Activated CD4-positive, alpha-beta T cell treated with anti-CD3 and anti-CD28 coated beads, Interleukin-2, amount 50 U/mL, for 4 hours (primary cell): ENCODE measurements at places on chromosomes 6 and 20.
A peak's percentile ranks its signal among the peaks of the same experiment; 100 is the strongest.

- DNase-seq, result no peak
Observed at GRCh38 chr6:129672881-129673631, 36.9 kb downstream of the ARHGAP18 start.

GRCh38 chr20:49291200-49291599 lies 13.3 kb upstream of the ZNFX1 start:
- DNase-seq, result no peak

- DNase-seq, result no peak
Observed at GRCh38 chr6:35025232-35026188, 115.6 kb downstream of the TCP11 start.

DNA sequence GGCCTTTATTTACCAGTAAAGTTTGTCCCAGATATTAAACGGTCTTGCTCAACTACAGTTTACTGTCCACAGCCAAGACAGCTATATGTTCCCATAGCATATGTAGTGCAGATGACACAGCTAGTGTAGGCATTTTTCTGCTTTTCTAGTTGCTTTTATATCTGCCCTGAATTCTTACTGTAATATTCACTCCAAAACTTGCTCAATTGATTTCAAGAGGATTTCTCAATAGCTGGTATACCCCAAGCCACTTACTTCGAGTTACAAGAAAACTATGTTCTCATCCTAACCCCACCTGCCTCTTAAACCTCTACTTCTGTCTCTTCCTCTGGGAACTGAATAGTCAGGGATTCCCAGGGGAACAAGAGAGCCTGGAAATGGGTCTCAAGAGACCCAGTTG lies 18.9 kb upstream of the ROS1 start:
- no peak for DNase-seq

DNA sequence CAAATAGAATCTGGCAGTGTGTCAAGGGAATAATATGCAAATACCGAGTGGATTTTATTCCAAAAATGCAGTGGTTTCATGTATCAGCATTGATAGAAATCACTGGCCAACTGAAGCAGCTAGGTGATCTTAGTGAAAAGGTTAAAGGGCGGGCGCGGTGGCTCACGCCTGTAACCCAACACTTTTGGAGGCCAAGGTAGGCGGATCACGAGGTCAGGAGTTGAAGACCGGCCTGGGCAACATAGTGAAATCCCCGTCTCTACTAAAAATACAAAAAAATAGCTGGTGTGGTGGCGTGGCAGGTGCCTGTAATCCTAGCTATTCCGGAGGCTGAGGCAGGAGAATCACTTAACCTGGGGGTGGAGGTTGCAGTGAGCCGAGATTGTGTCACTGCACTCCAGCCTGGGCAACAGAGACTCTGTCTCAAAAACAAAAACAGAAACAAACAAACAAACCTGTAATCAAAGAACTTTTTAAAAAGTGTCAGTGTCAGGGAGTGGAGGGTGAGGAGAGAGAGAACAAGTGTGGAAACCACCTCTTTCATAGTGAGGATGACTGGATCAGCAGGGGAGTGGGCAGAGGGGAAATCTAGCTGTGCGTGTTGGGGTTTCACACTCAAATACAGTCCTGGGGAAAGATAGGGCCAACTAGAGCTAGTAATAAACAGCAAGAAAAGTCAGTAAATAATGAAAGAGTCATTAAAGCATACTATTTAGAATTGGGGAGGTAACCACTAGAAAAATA lies 57.1 kb downstream of the CDS2 start:
- no peak for DNase-seq

- DNase-seq, result peak; percentile 38
Observed at GRCh38 chr20:41095110-41095969, 42.0 kb upstream of the PLCG1 start.

GRCh38 chr20:39792334-39792733 lies 830.2 kb downstream of the DHX35 start:
- no peak for DNase-seq

DNA sequence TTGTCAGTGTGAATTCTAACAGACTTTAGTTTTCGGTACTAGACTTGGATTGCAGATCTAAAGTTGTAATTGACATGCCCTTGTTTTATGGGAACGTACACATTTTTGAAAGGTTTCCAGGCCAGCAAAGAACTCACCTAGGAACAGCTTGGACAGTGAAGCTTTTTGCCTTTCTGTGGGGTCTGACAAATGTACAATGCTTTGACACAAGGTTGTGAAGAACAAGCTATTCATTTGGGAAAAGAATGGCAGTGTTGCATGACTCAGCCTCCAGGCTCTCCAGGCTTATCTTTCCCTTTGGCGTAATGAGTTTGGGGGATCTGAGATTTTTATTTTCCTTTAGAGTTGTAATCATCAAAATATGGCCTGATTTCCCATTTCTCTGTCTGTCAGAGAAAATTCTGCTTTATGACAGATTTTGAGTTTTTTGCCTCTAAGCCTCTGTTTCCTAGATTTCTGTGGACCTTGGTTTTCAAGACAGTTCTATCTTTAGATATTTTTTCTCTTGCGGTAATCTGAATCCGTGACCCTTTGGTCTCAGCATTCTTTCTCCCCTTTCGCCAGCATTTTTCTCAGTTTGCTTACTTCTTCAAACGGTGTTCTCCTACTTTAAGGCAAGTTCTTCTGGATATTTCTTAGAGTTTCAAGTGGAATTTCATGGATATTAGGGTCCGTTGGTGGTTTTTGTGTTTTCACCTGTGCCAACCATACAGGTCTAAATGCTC lies 221.0 kb downstream of the ADGB start:
- DNase-seq, result no peak

DNA sequence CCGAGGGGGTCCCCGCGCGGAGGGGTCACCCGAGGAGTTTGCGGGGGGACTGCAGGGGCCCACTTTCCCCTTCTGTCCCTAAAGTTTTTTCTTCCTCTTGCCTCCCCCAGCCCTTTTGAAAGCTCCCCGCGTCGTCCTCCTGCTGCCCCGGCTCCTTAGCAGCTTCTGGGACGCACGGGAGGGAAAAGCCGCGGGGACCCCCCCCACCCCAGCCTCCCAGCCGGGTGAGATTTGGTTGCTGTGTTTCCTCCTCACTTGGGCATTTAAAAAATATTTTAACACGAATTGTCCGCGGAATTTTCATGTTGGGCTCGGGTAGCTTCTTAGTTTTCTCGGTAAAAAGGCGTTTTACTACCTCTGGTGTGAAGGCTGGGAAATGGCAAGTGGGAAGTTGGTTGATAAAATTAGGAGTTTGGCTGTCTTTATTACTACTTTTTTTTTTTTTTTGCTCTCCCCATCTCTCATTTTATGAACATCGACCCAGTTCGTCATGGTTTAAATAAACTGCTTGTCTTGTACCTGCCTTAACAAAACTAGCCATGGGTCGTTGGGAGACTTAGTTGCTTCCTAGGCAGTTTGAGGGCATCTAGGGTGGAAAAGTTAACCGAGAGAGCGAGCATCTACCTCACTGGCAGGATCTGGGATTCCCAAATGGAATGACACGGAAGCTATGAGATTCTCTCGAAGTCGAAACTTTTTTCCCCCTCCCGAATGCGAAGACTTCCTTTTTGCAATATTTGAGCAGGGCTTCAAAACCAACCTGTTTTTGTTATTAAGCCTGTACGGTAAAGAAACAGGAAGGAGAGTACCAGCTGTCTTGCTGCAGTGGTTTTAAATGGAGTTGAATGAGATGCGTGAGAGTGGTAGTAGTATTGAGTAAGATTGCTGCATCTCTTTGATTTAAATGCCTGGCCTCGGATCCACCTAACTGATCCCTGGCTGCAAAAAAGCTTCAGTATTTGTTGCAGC lies 868 bp downstream of the NCOA3 start:
- no peak for DNase-seq

DNA sequence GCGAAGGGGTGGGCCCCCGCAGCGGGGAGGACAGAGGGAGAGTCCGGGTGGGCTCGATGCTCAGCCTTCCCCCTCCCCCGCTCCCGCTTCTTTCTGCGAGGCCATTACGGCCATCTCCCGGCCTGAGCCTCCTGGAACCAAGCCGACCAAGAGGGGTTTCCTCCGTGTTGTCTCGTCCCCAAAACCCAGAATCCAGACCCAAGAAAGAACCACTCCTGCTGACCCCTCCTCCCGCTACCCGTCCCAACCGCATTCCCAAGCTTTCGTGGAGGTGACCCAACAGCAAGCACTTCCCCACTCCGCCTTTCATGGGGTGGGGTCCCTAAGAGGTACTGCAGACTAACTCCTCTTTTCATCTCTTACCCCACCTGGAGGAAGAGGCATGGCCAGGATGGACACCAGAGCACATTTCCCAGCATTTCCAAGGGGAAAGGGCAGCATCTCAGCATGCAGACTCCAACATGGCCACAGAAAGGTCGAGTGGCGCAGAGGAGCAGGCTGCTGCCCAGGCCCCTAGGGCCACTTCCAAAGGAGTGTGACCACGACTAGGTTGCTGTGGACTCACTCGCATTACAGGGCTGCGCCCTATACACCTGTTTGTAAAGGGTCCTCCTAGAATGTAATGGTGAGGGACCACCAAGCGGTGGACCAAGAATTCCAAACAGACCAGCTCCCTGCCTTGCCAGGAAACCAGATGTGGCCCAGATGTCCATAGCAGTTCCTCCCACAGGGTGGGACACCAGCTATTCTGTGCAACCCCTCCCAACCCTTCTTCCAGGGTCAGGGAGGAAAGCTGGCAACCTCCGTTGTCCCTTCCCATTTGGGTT lies 53.4 kb downstream of the MRPL14 start:
- DNase-seq, result no peak

GRCh38 chr6:167528239-167528638 lies 203.4 kb downstream of the TTLL2 start:
- no peak for DNase-seq

DNA sequence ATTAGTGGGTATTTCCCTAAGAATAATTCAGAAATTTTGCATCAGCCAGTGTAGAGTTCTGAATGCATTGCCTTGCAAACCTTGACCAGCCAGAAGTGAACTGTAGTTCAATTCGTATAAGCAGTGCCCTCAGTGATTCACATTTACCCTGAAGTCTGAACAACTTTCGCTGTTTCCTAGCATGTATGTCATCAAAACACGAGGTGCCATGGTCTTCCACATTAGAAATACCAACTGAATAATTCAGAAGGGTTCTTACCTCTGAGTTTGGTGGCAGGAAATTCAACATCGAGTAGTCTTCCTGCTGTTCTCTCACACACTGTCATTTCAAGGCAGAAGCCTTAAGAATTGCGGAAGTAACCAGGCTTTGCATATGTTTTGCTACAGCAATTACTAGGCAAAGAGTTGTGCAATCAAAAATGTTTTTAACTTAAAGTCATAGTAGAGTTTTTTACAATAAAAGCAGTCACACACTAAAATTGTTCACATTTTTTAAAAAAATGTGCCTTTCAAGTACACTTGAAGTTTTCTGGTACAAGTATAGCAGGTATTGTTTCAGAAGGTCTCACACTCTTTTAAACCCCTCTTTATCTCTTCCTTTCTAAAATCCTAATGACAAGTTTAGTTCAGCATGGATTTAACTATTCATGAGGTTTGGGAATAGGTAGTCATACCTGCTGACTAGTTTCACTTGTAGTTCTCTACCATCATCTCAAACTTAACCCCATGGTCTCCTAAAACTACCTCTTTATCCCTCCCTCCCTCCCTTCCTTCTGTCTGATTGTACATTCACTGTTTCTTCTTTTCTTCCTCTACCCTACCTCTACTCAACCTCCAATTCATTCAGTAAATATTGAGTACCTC lies 118.3 kb downstream of the STXBP5 start:
- no peak for DNase-seq

DNA sequence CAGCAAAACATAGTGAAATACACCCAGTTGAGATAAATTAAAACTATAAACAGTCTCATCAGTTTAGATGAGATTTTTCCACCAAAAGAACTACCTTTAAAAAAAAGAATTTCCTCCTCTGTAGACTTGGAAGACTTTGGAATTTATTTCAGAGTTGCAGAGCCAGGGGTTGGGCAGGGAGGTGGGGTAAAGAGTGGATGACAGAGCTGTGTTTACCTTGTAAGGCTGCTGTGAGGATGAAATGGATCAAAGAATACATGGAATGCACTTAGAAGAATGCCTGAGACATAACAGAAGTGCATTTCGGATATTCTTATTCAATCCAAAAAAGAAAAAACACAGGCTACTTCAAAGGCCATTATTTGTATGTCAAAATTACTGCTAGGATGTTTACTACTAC lies 6.4 kb upstream of the LY86 start:
- no peak for DNase-seq

DNA sequence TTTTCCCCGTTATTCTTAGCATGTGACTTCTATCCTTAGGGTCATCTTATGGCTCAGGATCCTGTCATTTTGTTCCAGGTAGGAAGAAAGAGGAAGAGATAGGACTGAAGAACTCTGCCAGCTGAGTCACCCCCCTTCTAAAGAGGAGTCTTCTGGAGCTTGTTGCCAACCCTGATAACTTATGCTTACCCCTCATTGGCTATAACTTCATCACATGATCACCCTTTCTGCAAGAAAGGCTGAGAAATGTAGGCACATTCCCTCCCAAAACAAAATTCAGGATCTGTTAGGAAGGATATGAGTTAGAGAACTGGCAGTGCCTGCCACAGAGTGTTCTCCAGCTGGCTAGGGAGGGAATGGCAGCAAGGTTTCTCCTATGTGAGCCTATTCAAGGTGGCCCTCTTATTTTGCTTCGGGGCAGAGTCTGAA lies 35.6 kb downstream of the ARFGEF2 start:
- DNase-seq, result no peak

- DNase-seq, result no peak
Observed at GRCh38 chr20:5135363-5136012, 8.7 kb downstream of the CDS2 start.

- DNase-seq, result no peak
Observed at GRCh38 chr6:54981276-54981609, 134.7 kb downstream of the FAM83B start.

DNA sequence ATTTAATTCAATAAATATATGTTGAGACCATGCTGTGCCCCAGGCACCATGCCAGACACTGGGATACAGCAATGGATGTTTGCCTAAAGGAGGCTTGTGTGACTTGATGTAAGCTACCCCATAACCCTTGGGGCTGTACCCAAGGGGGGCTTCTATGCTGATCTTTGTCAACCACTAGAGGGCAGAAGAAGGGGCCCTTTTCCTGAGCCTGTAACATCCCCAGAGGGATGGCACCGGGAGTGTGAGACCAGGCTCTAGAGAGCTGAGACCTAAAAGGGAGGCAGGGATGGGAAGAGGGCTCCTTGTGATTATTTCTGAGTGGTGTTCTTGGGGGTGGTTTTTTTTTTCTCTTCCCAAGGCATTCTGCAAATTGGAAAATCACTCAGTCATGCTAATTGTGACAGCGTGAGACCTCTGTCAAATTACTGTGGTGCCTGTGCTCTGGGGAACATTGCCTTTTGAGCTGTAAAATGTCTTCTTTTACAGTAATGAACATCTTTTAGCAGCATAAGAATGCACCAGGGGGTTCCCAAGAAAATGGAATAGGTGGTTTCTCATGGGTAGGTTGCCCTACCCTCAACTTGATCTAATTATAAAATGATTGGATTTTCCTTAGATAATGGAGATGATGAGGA lies 138.7 kb upstream of the SLC24A3 start:
- no peak for DNase-seq

DNA sequence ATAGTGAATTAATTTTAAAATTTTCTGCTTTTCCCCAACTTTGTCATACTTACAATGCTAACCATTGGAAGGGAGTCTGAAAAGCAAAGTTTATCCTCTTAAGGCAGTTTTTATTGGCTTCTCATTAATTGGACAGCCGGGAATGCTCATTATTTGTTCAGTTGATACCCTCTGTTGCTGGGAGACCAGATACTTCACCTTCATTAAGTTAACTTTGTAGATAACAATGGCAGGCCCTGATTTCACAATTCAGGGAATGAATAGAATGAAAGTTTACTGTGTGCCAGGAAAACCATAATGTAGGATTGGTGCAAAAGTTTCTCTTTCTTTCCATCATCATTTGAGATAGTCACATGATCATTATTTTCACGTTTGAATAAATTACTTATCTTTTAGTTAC lies 49.0 kb downstream of the COL19A1 start:
- DNase-seq, result no peak
